ENCODE measurements at places on chromosomes 2 and 18.

DNA sequence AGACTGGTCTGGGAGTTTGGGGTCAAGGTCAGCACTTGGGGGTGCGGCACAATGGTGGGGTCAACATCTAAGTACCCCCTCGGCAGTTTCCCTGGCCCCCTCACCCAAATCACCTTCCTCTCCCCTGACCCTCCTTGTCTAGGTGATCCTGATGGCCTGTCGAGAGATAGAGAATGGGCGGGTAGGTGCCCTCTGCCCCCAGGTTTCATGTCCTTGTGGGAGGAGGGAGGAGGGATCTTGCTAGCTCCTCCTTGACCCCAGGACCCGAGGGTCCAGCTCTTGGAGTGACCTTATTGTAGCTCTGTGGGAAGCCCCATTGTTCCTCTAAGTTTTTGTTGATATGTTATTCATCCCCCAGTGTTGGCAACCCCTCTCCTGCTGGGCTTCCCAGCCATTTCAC, 3.6 kb downstream of the PTPN18 start:
- DNase-seq: no peak

- DNase-seq: no peak
These were observed 8.8 kb downstream of the MGAT5 start for GRCh38 chr2:134262684-134263083.

DNA sequence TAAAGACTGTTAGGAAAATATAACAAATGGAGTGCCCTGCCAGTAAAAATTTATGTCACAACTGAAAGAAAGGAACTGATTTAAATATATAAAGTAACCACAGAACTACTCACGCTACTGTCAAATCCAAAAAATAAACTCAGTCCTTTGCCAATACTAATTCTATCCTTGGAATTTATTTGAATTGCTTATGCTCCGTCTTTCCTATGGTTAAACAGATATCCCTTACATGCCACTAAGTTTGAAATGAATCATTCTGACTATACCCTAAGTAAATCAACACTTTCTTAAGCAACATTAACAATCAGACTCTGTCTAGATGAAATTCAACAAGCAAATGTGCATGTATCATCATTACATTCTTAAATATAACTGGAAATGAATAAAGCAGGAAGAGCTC, 9.8 kb downstream of the HNRNPLL start:
- DNase-seq: no peak

- no peak for DNase-seq
These were observed 174.9 kb downstream of the NR4A2 start for GRCh38 chr2:156157670-156158069.

DNA sequence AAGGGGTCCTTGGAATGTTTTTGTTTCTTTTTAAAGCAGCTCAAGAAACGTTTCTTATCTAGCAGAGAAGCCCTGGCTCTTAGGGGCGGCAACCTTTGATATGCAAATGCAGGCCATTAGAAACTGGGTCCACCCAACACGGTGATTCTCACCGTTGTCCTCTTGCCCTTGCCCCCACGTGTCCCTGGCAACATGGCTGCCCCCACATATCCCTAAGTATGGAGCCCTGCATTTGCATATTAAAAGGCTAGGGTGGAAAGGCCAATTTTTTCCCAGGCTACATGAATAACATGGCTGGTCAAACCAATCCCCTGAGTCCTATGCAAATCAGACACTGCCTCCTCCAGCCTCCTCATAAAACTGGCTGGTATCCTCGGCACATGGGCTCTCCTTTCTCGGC, 230.1 kb upstream of the SPOPL start:
- DNase-seq: no peak

DNA sequence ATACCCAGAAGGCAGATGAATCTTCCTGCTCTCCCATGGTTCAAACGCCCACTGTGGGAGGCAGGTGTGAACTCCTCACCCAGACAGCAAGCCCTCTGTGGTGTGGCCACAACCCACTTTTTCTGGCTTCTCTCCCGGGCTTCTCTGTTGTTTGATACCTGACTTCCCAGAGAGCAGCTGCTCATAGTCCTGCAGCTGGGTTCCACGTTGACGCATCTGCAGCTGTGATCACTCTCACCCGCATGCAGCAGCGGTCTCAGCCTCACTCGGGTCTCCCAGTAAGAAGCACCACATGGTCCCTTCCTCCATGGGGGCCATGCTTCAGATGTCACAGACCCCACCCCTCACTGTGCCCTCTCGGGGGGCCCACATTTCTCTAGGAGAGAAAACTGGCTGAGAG, 3.5 kb downstream of the ASPRV1 start:
- DNase-seq: no peak

- DNase-seq: no peak
These were observed 21.8 kb upstream of the RGPD4 start for GRCh38 chr2:107804608-107805498.
